ENCODE measurements at places on chromosomes 2 and 18.

GRCh38 chr18:42052122-42052708 lies 97.2 kb downstream of the PIK3C3 start:
- DNase-seq, result peak; percentile 73

DNA sequence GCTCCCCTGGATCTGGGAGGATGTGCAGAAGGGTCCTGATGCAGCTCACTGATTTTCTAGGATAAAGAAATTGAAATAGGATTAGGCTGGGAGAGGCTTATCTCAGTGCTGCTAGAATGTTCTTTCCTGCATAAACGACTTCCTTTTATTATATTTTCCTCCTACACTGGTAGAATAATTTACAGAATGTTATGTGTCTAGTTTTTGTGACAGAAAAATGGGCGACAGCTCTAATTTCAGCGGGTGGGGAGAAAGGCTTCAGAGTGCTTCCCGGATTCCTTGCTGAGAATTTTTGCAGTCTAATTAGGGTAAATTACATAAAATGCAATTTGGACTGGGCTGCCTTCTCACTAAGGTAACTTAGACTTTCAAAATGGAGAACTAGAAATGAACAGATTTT lies 66.2 kb downstream of the SKA1 start:
- DNase-seq, result peak; percentile 23

- DNase-seq, result no peak
Observed at GRCh38 chr2:241443486-241444223, 64.7 kb downstream of the STK25 start.

DNA sequence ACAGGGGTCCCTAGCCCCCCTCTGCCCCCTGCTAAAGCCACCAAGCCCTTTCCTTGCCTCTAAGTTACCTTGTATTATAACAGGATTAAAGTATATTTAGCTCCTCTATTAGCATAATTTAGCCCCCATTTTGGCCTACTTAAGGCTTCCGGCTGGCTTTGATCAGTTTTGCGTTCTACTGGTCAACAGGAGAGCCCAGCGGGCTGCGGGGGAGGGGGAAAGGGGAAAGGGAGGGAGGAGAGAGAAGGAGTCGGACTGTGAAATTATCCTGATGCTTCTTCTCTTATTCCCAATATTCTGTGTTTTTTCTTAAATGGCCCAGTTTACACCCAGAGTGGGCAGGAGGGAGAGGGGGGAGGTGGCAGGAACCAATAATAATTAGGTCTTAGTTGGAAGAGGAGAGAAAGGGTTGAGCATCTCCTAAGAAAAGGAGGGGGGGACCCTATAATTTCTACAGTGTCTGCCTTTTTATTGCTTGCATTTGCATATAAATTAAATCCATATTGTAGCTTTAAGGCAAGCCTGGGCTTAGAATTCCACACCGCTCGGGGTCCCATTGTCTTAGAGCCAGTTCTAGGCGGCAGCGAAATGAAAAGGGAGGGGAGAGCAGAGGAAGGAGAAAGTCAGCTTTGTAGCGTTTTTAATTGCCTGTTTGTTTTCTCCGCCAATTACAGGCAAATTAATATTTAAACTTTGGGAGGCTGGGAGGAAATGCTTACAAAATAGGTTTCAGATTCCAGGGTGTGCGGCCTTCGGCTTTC lies 39.6 kb downstream of the EN1 start:
- DNase-seq, result peak; percentile 81

DNA sequence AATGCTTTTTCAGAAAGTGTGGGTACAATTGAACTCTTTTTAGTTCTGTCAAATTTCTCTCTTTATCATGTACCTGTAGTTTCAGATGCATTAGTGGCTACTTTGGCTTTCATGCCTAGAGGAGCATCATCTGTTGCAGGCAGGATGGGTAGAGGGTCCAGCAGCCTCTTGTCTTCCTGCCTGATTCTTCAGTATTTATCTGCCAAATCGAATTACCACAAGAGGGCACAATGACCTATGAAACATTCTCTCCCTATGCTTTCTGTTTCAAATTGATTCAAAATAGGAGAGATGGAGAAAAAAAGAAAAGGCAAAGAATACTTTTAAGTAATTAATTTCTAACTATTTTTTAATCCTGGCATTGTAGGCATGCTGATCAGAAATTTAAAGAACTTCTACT lies 477.2 kb downstream of the TRIB2 start:
- DNase-seq, result peak; percentile 87

GRCh38 chr2:67604360-67604759 lies 207.2 kb downstream of the ETAA1 start:
- DNase-seq, result no peak

DNA sequence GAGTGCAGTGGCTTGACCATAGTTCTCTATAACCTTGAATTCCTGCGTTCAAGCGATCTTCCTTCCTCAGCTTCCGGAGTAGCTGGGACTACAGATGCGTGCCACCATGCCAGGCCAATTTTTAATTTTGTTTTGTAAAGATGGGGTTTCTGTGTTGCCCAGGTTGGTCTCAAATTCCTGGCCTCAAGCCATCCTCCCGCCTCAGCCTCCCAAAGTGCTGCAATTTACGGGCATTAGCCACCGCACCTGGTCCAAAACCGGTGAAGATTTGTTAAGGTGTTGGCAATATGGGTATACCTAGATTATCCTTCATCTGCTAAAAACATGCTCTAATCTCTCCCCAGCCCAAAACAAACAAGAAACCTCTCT lies 1.3 kb upstream of the EIF2AK3 start:
- no peak for DNase-seq

- DNase-seq, result no peak
Observed at GRCh38 chr2:66753660-66754059, 318.7 kb downstream of the MEIS1 start.

DNA sequence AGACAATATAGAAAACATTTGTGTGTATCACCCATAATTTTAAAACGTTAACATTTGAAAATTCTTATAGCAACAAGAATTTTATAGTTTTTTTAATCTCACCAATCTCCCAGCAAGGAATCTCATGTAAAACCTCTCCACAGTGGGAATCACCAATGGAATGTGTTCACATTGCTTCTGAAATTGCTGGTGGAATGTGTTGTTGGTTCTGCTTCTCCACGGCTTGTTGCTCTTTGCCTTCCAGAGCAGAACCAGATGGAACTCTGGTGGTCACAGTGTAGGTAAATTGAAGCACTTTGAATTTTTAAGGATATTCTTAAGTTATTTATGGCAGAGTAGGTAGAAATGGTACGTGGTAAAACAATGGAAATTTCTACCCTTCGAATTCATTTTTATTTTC lies 35.1 kb downstream of the DCAF17 start:
- no peak for DNase-seq

Measured in brain (organoid and tissue), 16 donors.